A549 treated with ZK216348 at 1 μM for 4 hours (cell line): ENCODE measurements at places on chromosomes 1 and 21. TPM values are rescaled to one million over a fixed set of nuclear protein-coding genes. Genes with fewer than 3 reads are reported as not detected.

LCE1F gene
- not detected in 5 replicates for total RNA-seq

MUL1 gene
- 29.8 to 44.9 TPM (median 41.9 TPM) in 5 replicates for total RNA-seq

LRRIQ3 gene
- total RNA-seq = 0.59 to 0.82 TPM (median 0.69 TPM) in 5 replicates

KIF14 gene
- total RNA-seq = 5.6 to 12.7 TPM (median 10.9 TPM) in 5 replicates
